ENCODE measurements at places on chromosomes 6 and 20.

GRCh38 chr20:25706793-25707192, 10.1 kb upstream of the ZNF337 start:
- DNase-seq = no peak

DNA sequence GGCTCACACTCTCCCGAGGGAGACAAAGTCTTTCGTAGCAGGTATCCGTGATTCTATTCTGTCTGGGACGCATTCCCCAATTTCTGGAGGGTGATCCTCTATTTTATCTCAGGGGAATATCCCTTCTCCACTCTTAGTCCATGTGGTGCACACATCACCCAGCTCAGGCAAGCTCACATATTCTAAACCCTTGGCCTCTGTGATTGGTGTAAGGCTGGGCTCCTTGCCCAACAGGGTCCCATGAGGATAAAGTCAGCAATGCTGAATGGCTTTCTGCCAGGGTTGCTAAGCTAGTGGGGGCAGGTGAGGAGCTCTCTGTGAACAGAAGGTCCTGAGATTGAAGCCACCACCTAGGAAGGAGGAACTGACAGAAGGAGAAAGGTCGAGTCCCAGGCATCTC, 137.2 kb downstream of the CDH26 start:
- no peak for DNase-seq

GRCh38 chr6:78947529-78947928, 80.2 kb downstream of the IRAK1BP1 start:
- no peak for DNase-seq

DNA sequence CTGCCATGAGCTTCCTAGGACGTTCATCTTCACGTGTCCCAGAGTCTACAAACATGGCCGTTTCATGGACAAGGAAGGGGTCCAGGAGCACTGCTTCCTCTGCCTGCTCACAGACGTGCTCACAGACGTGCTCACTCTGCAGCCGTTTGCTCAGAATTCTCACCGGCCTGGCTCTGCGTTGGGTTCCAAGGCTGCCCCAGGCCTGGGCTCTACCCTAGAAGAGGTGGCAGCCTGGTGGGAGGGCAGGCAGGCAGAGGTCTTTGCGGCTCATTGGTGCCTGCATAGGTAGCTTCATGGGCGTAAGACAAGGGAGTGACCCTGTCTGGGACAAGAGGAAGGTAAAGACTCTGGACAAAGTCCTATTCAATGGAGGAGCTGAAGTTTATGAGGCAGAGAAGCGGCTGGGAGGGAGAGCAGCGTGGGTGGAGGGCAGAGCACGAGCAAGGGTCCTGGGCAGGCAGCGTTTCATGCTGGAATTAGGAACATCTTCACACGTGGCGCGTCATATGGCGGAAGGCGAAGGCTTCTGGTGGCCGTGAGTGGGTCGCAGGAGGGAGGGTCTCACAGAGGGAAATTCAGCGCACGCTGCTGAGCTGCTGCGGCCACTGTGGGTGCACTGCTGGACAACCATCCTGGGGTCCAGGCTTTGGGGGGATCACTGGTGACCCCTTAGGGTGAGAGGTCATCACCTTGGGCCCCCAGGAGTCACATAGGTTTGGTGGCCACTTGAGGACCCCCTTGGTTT, 138.2 kb downstream of the PHACTR3 start:
- no peak for DNase-seq

- no peak for DNase-seq
Measured at GRCh38 chr6:144476286-144476685, 191.2 kb downstream of the UTRN start.

DNA sequence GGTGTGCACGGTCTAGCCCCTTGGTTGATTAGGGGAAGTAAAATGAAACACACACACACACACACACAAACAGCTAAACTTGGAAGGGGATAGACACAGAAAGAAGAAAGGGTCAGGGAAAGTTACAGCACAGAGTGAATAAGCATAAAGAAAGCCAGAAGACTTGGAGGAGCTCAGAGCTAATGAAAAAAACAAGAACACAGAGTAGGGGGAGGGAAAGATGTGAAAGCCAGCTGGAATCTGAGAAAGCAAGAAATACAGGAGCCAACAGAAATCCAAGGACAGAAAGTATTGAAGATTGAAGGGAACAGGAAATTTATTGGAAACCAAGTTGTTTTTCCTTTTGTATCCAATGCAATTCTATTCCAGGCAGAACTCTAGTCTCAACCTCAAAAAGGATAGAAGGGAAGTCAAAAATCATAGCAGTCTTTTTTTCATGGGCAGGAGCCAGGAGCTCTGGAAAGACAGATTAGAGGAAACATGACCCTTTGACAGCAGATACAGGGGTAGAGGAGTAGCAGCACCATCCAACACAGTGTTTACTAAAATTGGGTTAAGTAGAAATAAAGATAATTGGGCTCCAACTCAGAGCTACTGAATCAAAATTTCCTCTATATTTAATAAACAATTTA, 10.1 kb downstream of the HMGCLL1 start:
- DNase-seq = no peak
